Panc1 (cell line): ENCODE measurements at places on chromosomes 6 and 20. TPM values are rescaled to one million over a fixed set of nuclear protein-coding genes. Genes with fewer than 3 reads are reported as not detected.

- H3K27me3 ChIP-seq = peaks cover 3% of the 10 kb centered on the region; the same call in 1 of the 2 replicates
- no peaks in the 10 kb centered on the region for H3K36me3 ChIP-seq
- no peak within 1 kb of the TSS for H3K4me3 ChIP-seq
- no peak within 1 kb of the TSS for H3K27ac ChIP-seq
Observed at GRCh38 chr6:44342489-44342888, at the start of gene SPATS1. TSS of gene SPATS1 (plus strand) at chr6:44342650. CDS start at chr6:44343096, 446 bp downstream.

GRCh38 chr6:142760152-142760551 is 184.8 kb downstream of the HIVEP2 start:
- DNase-seq = no peak
- no peaks in the 10 kb centered on the region for H3K27me3 ChIP-seq
- no peak overlapping the region for H3K4me3 ChIP-seq
- no peaks in the 10 kb centered on the region for H3K4me1 ChIP-seq
- H3K36me3 ChIP-seq = no peaks in the 10 kb centered on the region
- no peak overlapping the region for H3K27ac ChIP-seq

UQCC2 gene
- 135 TPM for total RNA-seq

ORC3 gene
- total RNA-seq = 36.9 TPM

PBOV1 gene
- total RNA-seq = not detected
